ENCODE measurements at places on chromosomes 11 and 22. TPM values are rescaled to one million over a fixed set of nuclear protein-coding genes. Genes with fewer than 3 reads are reported as not detected.

GRCh38 chr11:122749005-122749687 is 89.2 kb upstream of the CRTAM start:
- no peak overlapping the region for H3K27ac ChIP-seq
- peaks cover 56% of the 10 kb centered on the region for H3K4me1 ChIP-seq
- DNase-seq: peak; percentile 49
- H3K4me3 ChIP-seq: no peak overlapping the region

DNA sequence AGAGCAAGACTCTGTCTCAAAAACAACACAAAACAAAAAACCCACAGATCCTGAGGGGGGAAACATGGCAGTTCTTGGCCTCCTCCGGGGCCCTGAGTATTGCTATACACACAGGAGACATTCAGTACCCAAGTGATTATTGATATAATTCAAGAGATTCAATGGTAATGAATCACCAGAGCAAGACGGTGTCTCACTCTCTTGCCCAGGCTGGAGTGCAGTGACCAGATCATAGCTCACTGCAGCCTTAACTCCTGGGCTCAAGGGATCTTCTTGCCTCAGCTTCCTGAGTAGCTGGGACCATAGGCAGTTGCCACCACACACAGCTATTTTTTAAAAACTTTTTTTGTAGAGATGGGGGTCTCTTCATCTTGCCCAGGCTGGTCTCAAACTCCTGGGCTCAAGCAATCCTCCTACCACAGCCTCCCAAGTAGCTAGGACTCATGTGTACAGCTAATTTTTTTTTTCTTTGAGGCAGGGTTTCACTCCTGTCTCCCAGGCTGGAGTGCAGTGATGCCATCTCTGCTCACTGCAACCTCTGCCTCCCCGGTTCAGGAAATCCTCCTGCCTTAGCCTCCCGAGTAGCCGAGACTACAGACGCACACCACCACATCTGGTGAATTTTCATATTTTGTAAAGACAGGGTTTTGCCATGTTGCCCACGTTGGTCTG is 21.8 kb upstream of the PIK3C2A start:
- no peak overlapping the region for H3K27ac ChIP-seq
- H3K36me3 ChIP-seq: no peaks in the 10 kb centered on the region
- H3K27me3 ChIP-seq: no peaks in the 10 kb centered on the region
- H3K4me3 ChIP-seq: no peak overlapping the region

- no peaks in the 10 kb centered on the region for H3K36me3 ChIP-seq
- no peaks in the 10 kb centered on the region for H3K27me3 ChIP-seq
- DNase-seq: no peak
- H3K4me1 ChIP-seq: peaks cover 29% of the 10 kb centered on the region
Measured at GRCh38 chr11:118263695-118264568, at the start of gene MPZL2. TSS of gene MPZL2 (minus strand) at chr11:118264297. CDS start at chr11:118264153, 144 bp downstream.

GRCh38 chr11:85787168-85787567 is 23.8 kb downstream of the SYTL2 start:
- no peak overlapping the region for H3K4me3 ChIP-seq
- DNase-seq: no peak
- H3K27ac ChIP-seq: no peak overlapping the region
- no peaks in the 10 kb centered on the region for H3K36me3 ChIP-seq

DNA sequence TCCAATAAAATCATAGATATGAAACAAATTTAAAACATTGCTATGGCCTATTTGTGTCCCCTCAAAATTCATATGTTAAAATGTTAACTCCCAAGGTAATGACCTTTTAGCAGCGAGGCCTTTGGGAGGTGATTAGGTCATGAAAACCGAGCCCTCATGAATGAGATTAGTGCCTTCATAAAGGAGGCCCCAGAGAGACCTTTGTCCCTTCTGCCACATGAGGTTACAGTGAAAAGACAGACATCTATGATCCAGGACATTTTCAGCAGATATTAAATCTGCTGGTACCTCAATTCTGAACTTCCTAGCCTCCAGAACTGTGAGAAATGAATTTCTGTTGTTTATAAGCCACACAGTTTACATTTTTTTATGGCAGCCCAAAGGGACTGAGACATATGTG is 171.7 kb downstream of the MPPED1 start:
- H3K4me3 ChIP-seq: no peak overlapping the region
- H3K27ac ChIP-seq: no peak overlapping the region

- H3K27ac ChIP-seq: no peak overlapping the region
- peaks cover 24% of the 10 kb centered on the region for H3K36me3 ChIP-seq
- no peak overlapping the region for H3K4me3 ChIP-seq
- H3K4me1 ChIP-seq: peaks cover 58% of the 10 kb centered on the region
- DNase-seq: no peak
Measured at GRCh38 chr22:35315141-35315854, 15.6 kb downstream of the TOM1 start.

DNA sequence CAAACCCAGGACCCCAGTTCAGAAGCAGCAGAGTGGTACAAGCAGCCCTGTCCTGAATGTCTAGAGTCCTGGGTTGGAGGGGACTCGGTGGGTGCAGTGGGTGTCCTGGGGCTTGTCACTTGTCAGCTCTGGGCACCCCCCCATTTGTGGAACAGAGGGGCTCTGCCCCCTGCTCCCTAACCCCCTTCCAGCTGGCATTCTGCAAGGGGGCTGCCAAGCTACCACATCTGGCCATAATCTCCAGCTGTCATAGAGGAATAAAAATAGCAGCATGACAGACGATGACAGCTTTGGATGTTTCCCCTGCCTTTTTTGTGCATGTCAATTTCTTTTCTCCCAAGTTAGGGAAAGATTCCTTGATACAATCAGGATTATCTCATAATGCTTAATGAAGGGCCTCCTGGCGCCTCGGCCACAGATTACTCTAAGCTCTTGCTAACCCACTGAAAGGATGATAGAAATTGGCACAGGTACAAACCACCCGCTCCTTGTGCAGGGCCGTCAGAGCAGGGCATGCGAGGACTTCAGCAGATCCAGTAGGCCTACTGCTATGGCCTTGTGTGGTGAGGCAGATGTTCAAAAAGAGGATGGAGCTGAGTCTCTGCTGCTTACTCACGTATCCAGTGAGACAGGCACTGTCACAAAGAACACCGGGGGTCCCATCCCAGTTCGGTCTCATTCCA is 83.0 kb downstream of the ISX start:
- no peaks in the 10 kb centered on the region for H3K27me3 ChIP-seq
- no peak overlapping the region for H3K27ac ChIP-seq
- no peaks in the 10 kb centered on the region for H3K4me1 ChIP-seq

GRCh38 chr11:44324749-44325525 is 15.0 kb upstream of the ALX4 start:
- H3K36me3 ChIP-seq: no peaks in the 10 kb centered on the region
- H3K4me1 ChIP-seq: no peaks in the 10 kb centered on the region

VPREB3 gene
- not detected for total RNA-seq

KRTAP5-7 gene
- total RNA-seq: not detected

OR4C16 gene
- not detected for total RNA-seq
